SHP77 (cell line): ENCODE measurements at places on chromosomes 1 and 21.

DNA sequence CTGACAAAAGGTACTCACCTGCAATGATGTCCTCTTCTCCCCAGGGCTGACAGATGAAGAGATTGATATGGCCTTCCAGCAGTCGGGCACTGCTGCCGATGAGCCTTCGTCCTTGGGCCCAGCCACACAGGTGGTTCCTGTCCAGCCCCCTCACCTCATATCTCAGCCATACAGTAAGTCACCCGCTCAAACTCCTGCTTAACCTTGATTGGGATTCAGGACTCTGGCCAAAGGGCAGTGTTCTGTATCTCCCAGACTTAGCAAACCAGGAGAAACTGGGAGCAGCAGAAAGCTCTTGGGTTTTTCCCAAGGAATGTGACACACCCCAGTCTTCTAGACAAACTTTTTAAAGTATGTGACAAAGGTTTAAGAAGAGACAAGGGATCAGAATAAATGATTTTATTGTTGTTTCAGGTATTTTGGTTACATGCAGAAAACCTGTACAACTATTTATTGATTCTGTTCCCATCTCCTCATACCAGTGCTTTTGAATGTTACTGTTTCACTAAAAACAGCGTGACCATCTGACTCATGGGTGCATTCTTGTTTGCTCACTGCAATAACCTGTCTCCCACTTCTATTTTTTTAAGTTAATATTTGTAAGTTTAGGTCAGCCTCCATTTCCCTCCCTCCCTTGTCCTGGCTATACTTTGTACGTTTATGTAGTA, 124.6 kb downstream of the PEX14 start:
- no peak for DNase-seq

GRCh38 chr1:234139966-234140365, 233.3 kb upstream of the COA6 start:
- DNase-seq: no peak

- DNase-seq: no peak
These were observed 172.6 kb downstream of the PLA2G4A start for GRCh38 chr1:187001198-187001889.

- no peak for DNase-seq
These were observed 339.4 kb downstream of the BRINP3 start for GRCh38 chr1:190138266-190138665.

DNA sequence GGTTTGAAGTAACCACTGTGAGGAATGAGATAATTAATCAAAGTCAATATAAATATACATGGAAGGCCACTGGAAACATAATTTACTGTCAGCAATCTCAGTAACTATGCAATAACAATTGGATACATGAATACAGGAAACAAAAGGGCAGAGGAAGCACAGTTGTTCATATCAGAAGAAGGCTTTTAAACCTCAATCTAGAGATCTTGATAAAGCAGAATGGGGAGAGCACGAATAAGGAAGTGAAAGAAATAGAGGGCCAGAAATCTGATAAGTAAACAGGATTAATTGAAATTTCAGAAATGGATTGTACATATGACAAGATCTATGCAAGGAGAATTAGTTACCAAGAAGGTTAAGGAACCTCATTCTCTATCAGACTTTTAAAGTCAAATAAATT, 93.0 kb downstream of the EVI5 start:
- DNase-seq: no peak

DNA sequence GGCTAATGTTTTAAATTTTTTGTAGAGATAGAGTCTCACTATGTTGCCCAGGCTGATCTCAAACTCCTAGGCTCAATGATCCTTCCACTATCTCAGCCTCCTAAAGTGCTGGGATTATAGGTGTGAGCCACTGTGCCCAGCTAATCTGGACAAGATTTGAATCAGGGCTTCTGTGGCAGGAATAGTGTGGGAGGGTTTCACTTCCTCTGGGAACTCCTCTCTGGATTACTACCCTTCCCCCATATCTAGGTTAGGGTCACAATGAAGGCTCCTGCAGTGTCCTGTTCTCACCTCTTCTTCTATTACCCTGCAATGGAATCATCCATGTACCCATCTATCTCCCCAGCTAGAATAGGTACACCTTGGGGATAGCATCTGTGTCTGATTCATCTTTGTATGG, 133.6 kb upstream of the RAB4A start:
- no peak for DNase-seq
